ENCODE measurements at places on chromosomes 13 and 19.
A peak's percentile ranks its signal among the peaks of the same experiment; 100 is the strongest.

DNA sequence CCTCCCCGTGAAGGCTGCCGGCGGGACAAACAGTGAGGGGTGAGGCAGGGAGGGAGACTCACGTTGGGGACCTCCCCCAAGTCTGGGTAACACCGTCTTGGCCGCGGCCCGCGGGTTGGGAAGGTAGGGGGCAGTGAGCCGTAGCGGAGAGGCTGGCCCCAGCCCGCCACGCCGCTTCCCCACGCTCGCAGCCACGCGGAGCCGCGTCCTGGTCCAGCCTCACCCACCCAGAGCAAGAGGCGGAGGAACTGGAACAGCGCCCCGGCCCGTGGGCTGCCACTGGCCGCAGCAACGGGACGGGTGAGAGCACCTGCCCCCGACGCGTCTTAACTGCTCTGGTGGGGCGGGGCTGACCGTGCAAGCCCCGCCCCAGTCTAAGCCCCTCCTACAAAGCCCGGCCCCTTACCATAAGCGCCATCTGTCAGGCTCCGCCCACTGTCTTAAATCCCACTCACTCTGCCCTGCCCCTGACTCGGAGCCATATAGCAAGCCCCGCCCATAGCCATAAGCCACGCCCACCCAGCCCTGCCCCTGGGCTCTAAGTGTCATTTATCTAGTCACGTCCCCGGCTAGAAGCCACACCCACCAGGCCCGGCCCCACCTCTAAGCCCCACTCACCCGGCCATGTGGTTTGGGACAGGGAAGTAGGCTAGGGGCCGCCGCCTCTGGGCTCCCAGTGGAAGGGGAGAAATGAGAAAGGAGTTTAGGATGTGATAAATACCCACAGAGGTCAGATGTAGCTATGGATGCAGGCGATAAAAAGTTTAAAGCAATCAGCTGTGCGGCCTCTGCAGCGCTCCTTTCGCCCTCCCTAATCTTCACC, 2.1 kb upstream of the CCL25 start:
- peak; percentile 81 for DNase-seq

GRCh38 chr13:43085545-43085944, 62.2 kb downstream of the DNAJC15 start:
- DNase-seq: no peak

DNA sequence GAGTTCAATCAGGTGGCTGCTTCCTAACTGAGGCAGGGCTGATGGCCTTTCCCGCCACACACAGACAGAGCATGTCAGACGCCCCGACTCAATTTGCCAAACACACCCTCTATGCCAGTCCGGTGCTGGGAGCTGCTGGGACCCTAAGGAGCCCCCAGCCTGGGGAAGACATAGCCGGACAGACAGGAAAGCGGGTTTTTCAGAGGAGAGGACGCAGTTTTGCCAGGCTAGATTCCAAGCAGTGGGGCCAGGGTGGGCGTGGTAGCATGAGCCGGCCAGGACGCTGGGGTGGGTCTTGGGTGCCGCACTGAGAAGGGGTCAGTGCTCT, 19.8 kb downstream of the MAST3 start:
- no peak for DNase-seq

DNA sequence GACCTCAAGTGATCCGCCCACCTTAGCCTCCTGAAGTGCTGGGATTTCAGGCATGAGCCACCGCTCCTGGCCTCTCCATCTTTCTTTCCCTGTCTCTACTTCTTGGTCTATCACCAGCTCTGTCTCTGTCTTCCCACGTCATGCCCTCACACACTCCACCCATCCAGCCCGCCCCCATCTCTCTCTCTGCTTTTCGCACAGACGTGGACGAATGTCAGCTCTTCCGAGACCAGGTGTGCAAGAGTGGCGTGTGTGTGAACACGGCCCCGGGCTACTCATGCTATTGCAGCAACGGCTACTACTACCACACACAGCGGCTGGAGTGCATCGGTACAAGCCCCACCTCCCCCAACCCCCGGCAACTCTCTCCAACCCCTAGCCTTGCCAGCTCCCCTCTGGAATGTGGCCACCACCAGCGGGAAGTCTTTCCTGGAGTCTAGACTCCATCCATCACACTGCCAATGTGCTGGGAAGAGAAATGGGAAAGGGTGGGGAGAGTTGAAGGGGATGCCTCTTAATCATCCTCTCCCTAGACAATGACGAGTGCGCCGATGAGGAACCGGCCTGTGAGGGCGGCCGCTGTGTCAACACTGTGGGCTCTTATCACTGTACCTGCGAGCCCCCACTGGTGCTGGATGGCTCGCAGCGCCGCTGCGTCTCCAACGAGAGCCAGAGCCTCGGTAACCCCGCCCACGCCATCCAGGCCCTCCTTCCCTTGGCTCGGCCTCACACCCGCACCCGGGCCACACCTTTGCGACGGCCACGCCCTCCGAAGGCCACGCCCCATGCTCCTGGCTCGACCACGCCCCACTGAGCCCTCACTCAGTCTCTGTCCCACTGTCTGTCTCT, 22.5 kb downstream of the LTBP4 start:
- no peak for DNase-seq

DNA sequence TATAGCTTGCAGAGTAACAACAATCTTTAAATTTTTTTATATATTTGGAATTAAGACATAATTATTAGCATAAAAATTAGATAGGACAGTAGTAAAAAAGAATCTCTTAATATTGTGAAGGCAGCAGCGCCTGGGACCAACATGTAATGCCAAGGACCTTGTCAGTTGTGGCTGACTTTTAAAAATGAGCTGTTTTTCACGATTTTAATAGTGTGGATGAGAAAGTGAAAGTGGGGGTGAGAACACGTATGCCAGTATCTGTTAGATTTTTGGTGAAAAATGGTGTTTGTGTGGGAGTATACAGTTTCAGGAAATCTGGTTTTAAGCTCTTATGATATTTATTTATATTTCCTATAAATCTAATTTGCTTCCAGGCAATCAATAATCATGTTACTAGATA, 125.2 kb downstream of the LMO7 start:
- DNase-seq: no peak

GRCh38 chr19:39833464-39834286, at the start of gene DYRK1B:
DYRK1B (minus strand) TSS chr19:39834162; CDS start chr19:39831867, 2,295 bp downstream.
- DNase-seq: peak; percentile 100

DNA sequence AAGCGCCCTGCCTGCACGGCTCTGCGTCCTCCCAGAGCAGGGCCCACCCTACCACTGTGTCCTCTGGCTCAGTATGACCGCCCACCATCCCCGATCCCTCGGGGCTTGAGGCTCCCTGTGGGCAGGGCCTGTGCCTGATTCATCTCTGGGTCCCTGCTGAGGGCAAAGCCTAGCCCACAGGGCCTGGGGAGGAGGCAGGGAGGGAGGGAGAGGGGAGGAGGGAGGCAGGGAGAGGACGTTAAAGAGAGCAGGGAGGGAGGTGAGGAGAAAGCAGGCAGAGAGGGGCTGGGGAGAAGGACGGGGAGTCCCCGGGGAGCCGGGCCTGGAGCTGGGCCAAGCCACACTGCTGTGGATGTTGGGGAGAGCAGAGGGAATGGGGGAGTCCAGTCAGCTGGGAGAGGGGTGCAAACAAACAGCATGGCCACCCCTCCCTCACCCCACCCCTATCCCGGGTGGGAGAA, 4.0 kb upstream of the ERFL start:
- no peak for DNase-seq

DNA sequence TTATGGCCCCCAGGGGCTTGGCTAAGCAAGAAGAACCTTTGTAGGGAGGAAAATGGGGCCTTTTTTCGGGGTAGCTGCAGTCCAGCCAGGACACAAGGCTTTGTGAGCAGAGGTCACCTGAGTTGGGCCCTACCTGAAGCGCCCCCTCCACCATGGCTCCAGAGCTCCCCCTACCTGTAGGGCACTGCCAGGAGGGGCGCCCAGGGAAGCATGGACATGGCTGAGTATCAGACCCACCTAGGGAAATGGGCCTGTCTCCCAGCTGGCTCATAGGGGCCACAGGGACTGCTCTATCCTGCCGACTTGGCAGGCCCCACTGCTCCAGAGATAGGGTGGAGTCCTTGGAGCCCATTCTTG, 9.0 kb upstream of the CEBPA start:
- DNase-seq: no peak

DNA sequence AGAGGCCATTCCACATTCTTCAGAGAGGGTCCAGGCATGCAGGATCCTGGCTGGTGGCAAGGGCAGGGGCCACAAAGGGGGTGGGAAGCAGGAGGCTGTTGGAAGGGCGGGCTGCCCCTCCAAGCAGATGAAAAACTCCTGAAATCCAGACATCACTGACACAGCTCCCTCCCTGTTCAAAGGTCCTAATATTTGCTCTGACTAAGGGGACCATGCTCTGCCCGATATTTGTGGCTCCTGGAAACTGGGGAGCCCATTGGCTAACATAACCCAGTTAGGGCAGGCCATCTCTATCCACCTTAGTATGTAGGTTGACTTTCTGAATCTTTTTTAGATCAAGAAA, 3.3 kb upstream of the CDX2 start:
- DNase-seq: no peak

- no peak for DNase-seq
Observed at GRCh38 chr19:12284631-12285030, 10.1 kb downstream of the ZNF44 start.

- DNase-seq: no peak
Observed at GRCh38 chr19:18980432-18981020, 39.5 kb upstream of the HOMER3 start.

- peak; percentile 9 for DNase-seq
Observed at GRCh38 chr19:42693760-42694350, 46.4 kb downstream of the PSG3 start.

GRCh38 chr13:51970349-51970748, 40.9 kb downstream of the ATP7B start:
- DNase-seq: no peak

GRCh38 chr19:49968279-49968922, 7.4 kb upstream of the SIGLEC11 start:
- DNase-seq: no peak

All from GM19239 (cell line).